Activated CD8-positive, alpha-beta T cell treated with anti-CD3 and anti-CD28 coated beads for 36 hours (primary cell): ENCODE measurements at places on chromosomes 1 and 21.
A peak's percentile ranks its signal among the peaks of the same experiment; 100 is the strongest.

DNA sequence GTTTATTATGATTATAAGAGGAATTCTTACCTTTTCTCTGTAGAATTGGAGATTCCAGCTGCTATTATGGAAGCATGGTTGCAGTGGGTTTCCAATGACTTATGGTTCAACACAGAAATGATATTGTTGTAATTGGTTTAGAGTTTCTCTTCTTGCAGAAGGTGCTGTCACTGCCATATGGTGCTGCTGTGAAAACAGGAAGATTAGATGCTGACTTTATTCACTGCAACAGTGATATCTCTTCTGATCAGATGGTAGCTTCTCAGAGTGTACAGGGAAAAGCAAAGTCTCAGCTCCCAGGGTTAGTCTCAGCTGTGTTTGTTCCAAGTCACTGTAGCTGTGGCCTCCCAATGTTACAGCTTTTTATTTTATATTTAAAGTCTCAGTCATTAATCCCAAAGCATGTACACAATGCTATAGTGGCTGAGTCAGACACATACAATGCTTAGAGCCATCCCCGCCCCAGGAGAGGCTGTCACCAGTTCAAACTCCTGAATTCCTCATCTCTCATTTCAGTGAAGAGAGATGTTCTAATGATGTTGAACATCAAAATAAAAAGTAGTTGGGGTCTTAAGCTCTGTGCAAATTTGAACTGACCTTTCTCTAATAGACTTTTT, 42.7 kb upstream of the RGS2 start:
- H3K27ac ChIP-seq = no peak overlapping the region
- no peak overlapping the region for H3K4me3 ChIP-seq
- H3K4me1 ChIP-seq = no peaks in the 10 kb centered on the region
- H3K27me3 ChIP-seq = peaks cover 9% of the 10 kb centered on the region
- no peak for DNase-seq
- no peaks in the 10 kb centered on the region for H3K36me3 ChIP-seq

GRCh38 chr1:62090016-62090415, 104.6 kb upstream of the L1TD1 start:
- H3K27ac ChIP-seq = no peak overlapping the region
- H3K4me1 ChIP-seq = no peaks in the 10 kb centered on the region
- H3K27me3 ChIP-seq = no peaks in the 10 kb centered on the region
- no peaks in the 10 kb centered on the region for H3K36me3 ChIP-seq
- no peak overlapping the region for H3K4me3 ChIP-seq

- H3K4me1 ChIP-seq = peaks cover 7% of the 10 kb centered on the region
- peaks cover 71% of the 10 kb centered on the region for H3K27me3 ChIP-seq
- no peak overlapping the region for H3K27ac ChIP-seq
- no peak for DNase-seq
- peaks cover 9% of the 10 kb centered on the region for H3K36me3 ChIP-seq
- no peak overlapping the region for H3K4me3 ChIP-seq
Measured at GRCh38 chr21:44704636-44705001, 6.8 kb downstream of the TSPEAR start.

DNA sequence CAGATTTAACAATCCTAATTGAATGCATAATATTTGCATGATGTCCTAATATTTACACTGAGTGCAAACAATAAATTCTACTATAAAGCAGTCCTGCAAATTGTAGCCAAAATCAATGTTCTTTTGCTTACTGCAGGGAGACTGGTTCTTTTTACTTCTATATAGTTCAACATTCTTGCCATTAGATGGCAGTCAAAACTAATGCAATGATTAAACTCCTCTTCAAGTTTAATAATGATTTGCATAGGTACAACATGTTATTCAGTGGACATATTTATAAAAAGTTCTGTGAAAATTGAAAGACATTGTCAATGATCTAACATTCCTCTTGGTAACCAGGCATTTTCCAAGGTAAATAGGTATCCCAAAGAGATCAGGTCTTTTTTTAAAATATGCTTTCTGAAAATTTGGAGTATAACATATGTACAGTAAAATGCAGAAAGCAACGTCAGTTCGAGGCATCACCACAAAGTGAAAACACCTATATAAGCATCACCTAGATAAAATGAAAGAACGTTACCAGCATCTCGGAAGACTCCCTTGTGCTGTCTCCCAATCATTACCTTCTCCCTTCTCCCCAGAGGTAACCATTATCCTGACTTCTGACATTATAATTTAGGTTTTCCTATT, 9.8 kb upstream of the FNBP1L start:
- no peaks in the 10 kb centered on the region for H3K36me3 ChIP-seq
- H3K27me3 ChIP-seq = peaks cover 6% of the 10 kb centered on the region
- no peak overlapping the region for H3K4me3 ChIP-seq
- no peaks in the 10 kb centered on the region for H3K4me1 ChIP-seq
- H3K27ac ChIP-seq = no peak overlapping the region
- DNase-seq = no peak

DNA sequence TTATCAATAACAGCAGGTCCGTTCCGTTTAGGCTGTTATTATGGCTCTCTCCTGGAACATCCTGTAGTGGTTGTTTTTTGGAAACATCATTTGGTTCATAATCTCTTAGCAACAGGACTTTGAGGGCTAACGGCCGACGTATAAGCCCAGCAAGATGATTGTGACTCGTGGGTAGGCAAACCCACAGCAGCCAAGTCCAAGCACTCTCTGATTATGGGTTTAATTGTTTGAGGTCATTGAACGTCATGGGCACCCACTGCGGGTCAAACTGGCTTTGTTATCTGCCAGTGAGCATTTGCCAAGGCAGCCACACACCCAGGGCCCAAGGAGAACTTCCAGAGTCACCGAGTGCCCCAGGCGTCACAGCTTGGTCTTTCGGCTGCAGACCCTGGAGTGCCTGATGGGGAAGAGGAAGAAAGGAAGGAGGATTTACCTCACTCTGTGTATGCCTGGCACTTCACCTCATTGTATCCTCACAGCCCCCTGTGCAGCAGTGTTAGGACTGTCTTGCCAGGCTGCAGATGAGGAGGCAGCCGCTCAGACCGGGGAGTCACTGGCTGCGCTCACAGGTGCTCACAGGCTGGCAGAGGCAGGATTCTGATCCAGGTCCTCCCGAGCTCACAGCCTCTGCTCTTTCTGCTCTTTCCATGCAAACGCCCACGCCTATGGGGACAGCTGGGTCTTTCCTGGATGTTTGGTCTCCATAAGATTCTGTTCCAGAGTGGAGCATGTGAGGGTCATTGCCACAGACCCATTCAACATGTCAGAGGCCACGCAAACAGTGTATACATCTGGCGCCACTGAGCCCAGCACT, 30.8 kb upstream of the EPS8L3 start:
- DNase-seq = no peak
- no peaks in the 10 kb centered on the region for H3K27me3 ChIP-seq
- peaks cover 79% of the 10 kb centered on the region for H3K4me1 ChIP-seq
- no peak overlapping the region for H3K4me3 ChIP-seq
- peaks cover 2% of the 10 kb centered on the region for H3K36me3 ChIP-seq

- no peak overlapping the region for H3K4me3 ChIP-seq
- H3K4me1 ChIP-seq = peaks cover 63% of the 10 kb centered on the region
- H3K27ac ChIP-seq = peak overlapping the region; percentile 51
Measured at GRCh38 chr1:54476530-54477109, 70.4 kb upstream of the SSBP3 start.

DNA sequence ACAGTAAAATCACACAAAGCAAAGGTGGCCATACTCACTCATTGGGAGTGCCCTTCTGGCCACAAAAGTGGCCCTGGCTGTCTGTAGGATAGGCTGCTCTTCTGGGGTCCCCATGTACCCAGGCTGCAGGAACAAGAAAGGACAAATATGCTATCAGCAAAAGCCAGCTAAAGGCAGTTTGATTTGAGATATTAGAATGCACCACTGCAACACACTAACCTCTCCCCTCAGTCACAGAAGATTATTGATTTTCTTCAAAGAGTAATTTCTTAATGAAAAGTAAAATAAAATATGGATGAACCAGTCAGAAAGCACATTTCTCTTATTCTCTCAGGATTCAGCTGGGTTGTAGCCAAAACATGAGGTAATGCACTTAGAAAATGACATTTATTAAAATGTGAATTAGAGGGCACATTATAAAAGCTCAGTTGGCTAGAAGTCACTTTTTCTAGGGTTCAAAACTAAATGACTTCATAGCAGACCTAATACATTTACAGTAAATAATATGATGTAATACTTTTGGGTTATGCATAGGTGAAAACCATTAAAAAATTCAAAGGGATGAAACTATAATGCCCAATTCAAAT, 140.8 kb downstream of the LHX8 start:
- H3K27me3 ChIP-seq = no peaks in the 10 kb centered on the region
- no peak overlapping the region for H3K4me3 ChIP-seq
- no peak overlapping the region for H3K27ac ChIP-seq
- H3K36me3 ChIP-seq = no peaks in the 10 kb centered on the region

GRCh38 chr1:89671775-89672488, 39.0 kb downstream of the LRRC8C start:
- H3K36me3 ChIP-seq = peaks cover 71% of the 10 kb centered on the region
- no peak for DNase-seq
- peak overlapping the region; percentile 84 for H3K27ac ChIP-seq
- peaks cover 95% of the 10 kb centered on the region for H3K4me1 ChIP-seq

DNA sequence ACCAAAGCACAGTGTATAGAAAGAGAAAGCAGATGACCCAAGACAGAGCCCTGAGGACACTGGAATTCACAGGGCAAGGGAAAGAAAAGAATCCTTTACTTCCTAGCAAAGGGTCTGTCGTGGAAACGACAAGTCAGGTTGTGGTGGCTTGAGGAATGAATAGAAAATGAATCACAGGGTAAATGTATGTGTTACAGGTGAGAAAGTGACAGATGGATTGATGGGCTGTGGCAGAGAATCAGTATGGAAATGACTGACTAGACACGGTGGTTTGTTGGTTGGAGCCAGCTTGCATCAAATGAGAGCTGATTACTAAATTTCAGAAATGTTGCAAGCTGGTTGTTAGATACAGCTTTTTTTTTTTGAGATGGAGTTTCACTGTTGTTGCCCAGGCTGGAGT, 46.9 kb downstream of the PTP4A2 start:
- peaks cover 2% of the 10 kb centered on the region for H3K36me3 ChIP-seq
- H3K27ac ChIP-seq = peak overlapping the region; percentile 30
- H3K27me3 ChIP-seq = no peaks in the 10 kb centered on the region
- no peak overlapping the region for H3K4me3 ChIP-seq
- peak; percentile 71 for DNase-seq

- H3K4me1 ChIP-seq = peaks cover 7% of the 10 kb centered on the region
- no peak overlapping the region for H3K4me3 ChIP-seq
- no peak overlapping the region for H3K27ac ChIP-seq
- DNase-seq = peak; percentile 33
Measured at GRCh38 chr21:41170442-41170841, 2.5 kb downstream of the BACE2 start.

DNA sequence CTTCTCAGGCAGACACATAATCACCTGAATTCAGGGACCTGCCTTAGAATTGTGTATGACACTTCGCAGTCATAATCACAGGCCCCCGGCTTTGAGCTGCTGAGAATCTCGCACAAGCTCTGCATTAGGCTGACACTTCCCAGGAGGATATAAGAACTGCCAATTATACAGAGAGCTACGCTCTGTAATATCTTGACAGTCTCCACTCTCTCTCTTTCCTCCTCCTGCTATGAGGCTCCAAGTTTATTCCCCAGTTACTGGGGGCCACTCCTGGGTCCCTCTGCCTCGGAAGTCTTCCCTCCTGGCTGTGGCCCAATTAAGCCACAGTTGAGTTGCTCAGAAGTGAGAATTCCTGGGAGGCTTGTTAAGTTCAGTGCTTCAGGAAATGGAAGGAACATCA, 42.7 kb downstream of the EBNA1BP2 start:
- DNase-seq = no peak
- peaks cover 28% of the 10 kb centered on the region for H3K27me3 ChIP-seq
- H3K27ac ChIP-seq = no peak overlapping the region
- H3K4me1 ChIP-seq = no peaks in the 10 kb centered on the region
- H3K4me3 ChIP-seq = no peak overlapping the region
- no peaks in the 10 kb centered on the region for H3K36me3 ChIP-seq

GRCh38 chr1:147647796-147648633, 22.3 kb downstream of the ACP6 start:
- peak overlapping the region; percentile 16 for H3K4me3 ChIP-seq
- H3K36me3 ChIP-seq = peaks cover 22% of the 10 kb centered on the region
- peaks cover 47% of the 10 kb centered on the region for H3K4me1 ChIP-seq
- DNase-seq = peak; percentile 68

- no peaks in the 10 kb centered on the region for H3K36me3 ChIP-seq
- no peaks in the 10 kb centered on the region for H3K4me1 ChIP-seq
- H3K27ac ChIP-seq = no peak overlapping the region
- H3K27me3 ChIP-seq = peaks cover 4% of the 10 kb centered on the region
- no peak overlapping the region for H3K4me3 ChIP-seq
Measured at GRCh38 chr1:183241471-183241870, 55.4 kb downstream of the LAMC2 start.

DNA sequence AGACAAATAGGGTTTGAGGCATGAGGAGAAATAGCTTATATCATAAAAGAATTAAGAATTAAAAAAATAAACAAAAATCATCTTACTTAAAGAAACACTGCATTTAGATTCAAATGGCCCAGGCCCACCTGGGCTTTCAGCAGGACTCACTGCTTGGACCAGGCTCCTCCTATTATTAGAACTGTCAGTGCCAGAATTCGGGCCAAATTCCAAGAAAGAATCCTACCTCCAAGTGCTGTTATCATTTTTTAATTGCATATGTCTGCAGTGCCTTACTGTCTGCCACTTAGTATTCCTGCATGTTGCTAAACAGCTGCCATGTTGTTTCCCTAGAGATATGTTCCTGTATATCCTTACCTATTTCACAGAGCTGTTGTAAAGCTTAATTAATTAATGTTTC, 112.0 kb downstream of the BARHL2 start:
- DNase-seq = no peak
- peaks cover 7% of the 10 kb centered on the region for H3K27me3 ChIP-seq
- H3K4me3 ChIP-seq = no peak overlapping the region
- no peaks in the 10 kb centered on the region for H3K36me3 ChIP-seq
- no peaks in the 10 kb centered on the region for H3K4me1 ChIP-seq

DNA sequence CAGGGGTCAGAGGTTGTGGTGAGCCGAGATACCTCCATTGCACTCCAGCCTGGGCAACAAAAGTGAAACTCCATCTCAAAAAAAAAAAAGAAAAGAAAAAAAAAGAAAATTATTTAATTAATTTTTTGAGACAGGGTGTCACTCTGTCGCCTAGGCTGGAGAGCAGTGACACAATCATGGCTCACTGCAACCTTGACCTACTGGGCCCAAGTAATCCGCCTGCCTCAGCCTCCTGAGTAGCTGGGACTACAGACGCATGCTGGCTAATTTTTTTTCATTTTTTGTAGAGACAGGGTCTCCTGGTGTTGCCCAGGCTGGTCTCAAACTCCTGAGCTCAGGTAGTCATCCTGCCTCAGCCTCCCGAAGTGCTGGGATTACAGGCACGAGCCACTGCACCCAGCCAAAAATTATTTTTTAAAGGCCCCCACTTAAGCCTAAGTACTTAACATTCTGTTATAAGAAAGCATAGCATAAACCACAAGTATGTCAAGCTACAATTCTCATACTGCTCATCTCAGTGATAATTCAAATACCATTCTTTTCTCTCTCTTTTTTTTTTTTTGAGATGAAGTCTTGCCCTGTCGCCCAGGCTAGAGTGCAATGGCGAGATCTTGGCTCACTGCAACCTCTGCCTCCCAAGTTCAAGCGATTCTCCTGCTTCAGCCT, 19.9 kb downstream of the NUCKS1 start:
- peaks cover 54% of the 10 kb centered on the region for H3K36me3 ChIP-seq
- peaks cover 42% of the 10 kb centered on the region for H3K4me1 ChIP-seq
- no peak overlapping the region for H3K4me3 ChIP-seq
